ENCODE measurements at places on chromosomes 4 and X.

GRCh38 chr4:77196866-77197265 lies 39.9 kb downstream of the CCNG2 start:
- DNase-seq: no peak

- DNase-seq: no peak
Observed at GRCh38 chr4:156173486-156173885, 219.8 kb upstream of the CTSO start.

GRCh38 chr4:134601706-134602105 lies 400.1 kb upstream of the PABPC4L start:
- no peak for DNase-seq

GRCh38 chr4:38354421-38354820 lies 309.6 kb upstream of the KLF3 start:
- DNase-seq: no peak

DNA sequence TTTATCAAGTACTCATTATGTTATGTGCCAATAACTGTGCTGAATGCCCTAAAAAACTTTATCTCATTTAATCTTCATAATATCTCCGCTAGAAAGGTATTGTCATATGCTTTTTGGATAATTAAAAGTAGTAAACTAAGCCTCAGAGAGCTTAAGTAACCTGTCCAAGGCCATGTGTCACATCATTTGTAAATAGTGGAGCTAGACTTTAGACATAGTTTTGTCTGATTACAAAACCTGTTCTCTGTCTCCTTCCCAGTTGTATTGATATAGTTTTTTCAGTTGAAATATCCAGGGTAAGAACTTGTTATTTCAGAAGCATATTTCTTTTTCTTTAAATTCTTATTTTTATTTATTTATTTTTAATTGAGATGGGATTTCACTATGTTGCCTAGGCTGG lies 66.7 kb downstream of the TENM3 start:
- no peak for DNase-seq

DNA sequence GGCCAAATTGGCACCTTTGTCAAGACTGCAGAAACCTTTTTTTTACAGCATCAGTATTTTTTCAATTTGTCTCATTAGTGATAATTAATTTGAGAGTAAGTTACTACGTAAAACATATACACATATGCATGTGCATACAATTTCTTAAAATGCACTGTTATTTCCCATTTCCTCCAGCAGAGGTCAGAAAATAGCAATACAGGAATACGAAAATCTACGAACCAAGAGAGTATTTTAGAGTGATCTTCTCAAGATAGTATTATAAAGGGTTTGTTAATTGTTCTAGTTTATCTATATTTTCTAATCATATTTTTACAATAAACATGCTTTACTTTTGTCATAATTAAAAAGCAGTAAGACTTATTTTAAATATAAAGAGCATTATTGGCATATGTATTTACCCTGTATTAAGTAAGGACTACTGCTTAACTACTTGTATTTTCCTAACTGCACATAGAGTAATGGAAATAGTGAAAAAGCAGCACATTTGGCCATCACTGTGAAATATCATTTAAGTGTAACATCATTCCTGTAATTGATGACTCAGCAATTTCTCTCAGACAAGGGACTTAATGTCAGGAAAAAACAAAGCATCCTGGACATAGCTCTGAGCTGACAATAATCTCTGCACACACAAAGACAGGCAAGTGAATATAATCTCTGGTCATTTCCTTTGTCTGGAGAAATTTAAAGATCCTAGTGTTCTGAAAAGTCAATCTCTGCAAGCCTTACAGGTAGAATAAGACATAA lies 45.6 kb downstream of the MAOB start:
- DNase-seq: no peak

DNA sequence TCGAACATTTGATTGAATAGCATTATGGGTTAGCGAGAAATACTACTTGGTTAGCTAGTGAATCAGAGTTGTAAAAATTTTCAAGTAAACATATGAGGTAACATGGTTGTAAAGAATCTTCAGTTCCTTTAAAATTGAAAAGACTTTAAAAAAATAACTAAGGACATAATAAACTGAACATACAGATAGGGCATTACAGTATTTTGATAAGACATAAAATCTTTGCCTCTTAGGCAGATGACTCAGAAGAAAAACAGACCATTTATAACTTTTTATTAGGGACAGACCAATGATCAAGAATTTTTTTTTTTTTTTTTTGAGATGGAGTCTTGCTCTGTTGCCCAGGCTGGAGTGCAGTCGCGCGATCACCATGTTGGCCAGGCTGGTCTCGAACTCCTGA lies 43.1 kb downstream of the PNMA5 start:
- DNase-seq: no peak

DNA sequence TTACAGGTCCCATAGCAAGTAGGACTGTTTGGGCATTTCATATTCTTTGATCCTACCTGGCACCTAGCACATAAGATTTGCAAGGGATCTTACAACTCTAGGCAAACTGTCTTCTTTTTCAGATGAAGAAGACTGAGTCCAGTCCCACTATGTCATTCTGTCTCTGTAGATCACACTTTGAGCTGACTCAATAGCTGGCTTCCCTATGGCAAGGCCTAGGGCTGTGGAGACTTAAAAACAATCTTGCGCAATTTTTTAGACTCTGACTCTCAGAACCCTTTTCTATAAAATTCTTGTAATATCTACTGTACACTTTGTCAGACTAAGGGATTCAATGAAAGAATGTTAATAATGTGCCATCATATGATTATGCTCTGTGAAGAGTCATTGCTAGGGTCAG lies 26.7 kb downstream of the OTC start:
- DNase-seq: no peak

GRCh38 chr4:153428941-153429475 lies 37.2 kb upstream of the TMEM131L start:
- no peak for DNase-seq

GRCh38 chrX:120356084-120356483 lies 5.8 kb upstream of the ATP1B4 start:
- DNase-seq: no peak

GRCh38 chr4:8280158-8280875 lies 10.8 kb downstream of the HTRA3 start:
- no peak for DNase-seq

GRCh38 chr4:111216791-111217190 lies 593.9 kb upstream of the PITX2 start:
- no peak for DNase-seq

DNA sequence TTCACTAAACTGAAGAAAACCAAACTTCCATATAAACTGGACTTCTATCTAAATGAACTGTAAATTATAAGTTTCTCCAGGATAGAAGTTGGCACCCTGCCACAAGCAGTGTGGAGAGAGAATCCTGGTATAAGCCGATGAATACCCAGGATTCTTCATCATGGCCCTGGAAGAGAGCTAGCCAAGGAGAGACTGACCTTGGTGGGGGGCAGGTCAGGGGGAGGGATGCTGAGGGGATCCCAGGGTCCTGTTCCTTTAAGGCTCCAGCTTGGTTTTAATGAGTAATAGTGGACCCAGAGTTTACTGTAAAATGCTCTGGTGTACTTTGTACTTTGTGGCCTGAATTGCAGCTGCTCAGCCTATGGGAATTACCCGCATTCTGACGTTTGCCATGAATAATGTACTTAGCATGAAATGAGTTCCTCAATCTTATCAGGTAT lies 16.9 kb downstream of the RASSF6 start:
- no peak for DNase-seq

GRCh38 chr4:125551466-125551865 lies 236.7 kb downstream of the FAT4 start:
- no peak for DNase-seq

- DNase-seq: no peak
Observed at GRCh38 chr4:932713-933070, 432 bp downstream of the TMEM175 start.

- DNase-seq: peak; percentile 45
Observed at GRCh38 chrX:44874420-44875184, 1.6 kb downstream of the KDM6A start.

DNA sequence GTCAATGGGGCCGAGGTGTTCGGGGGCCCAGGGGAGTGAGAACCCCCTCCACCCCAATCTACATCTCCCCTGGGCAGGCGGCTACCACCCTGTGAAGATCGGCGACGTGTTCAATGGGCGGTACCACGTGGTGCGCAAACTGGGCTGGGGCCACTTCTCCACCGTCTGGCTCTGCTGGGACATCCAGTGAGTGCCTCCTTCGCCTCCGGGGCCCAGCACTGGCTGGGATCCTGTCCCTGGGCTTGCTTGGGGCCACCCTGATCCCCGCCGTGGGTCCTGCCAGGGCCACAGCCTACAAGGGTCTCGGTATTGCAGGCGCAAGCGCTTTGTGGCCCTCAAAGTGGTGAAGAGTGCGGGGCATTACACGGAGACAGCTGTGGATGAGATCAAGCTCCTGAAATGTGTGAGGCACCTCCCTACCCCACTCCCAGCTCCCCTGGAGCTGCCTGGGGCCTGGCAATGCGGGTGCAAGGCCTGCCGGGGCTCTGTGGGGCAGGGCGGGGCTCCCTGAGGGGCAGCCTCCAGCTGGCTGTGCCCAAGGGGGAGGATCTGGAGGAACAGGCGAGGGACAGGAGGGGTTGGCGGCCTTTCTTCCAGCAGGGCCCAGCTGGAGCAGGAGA lies 697 bp downstream of the SRPK3 start:
- no peak for DNase-seq

DNA sequence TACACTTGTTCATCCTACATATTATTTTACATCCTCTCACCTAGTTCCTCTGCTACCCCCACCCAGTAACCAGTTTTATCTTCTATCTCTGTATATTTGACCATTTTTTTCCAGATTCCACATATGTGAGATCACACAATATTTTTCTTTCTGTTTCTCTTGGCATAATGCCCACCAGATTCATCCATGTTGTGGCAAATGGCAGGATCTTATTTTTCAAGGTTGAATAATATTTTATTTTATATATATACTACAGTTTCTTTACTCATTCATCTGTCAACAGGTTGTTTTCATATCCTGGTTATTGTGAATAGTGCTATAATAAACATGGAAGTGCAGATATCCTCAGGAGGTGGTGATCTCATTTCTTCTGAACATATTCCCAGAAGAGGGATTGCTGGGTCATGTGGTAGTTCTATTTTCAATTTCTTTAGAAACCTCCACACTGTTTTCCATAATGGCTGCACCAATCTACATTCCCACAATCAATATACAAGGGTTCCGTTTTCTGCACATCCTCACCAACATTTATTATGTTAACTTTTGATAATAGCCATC lies 48.2 kb downstream of the THAP9 start:
- no peak for DNase-seq

- DNase-seq: no peak
Observed at GRCh38 chr4:63619771-63620170, 789.5 kb downstream of the TECRL start.

All from activated CD4-positive, alpha-beta T cell treated with anti-CD3 and anti-CD28 coated beads, Interleukin-2, amount 50 U/mL, for 4 hours (primary cell).